ENCODE measurements at places on chromosomes 5 and 9.
A peak's percentile ranks its signal among the peaks of the same experiment; 100 is the strongest.

GRCh38 chr9:107480386-107480789, 9.2 kb downstream of the KLF4 start:
- peaks cover 2% of the 10 kb centered on the region for H3K36me3 ChIP-seq
- H3K27me3 ChIP-seq, result peaks cover 16% of the 10 kb centered on the region
- H3K4me1 ChIP-seq, result no peaks in the 10 kb centered on the region
- no peak overlapping the region for H3K4me3 ChIP-seq

- H3K36me3 ChIP-seq, result peaks cover 22% of the 10 kb centered on the region
- H3K4me3 ChIP-seq, result no peak overlapping the region
- H3K27ac ChIP-seq, result no peak overlapping the region
These were observed 127.5 kb upstream of the POU5F2 start for GRCh38 chr5:93868851-93869250.

GRCh38 chr5:40405996-40406740, 273.5 kb upstream of the PTGER4 start:
- peaks cover 9% of the 10 kb centered on the region for H3K36me3 ChIP-seq
- H3K27me3 ChIP-seq, result no peaks in the 10 kb centered on the region
- peak overlapping the region; percentile 99 for H3K27ac ChIP-seq
- H3K4me1 ChIP-seq, result peaks cover 66% of the 10 kb centered on the region
- peak overlapping the region; percentile 57 for H3K4me3 ChIP-seq

GRCh38 chr9:81635521-81636254, 53.7 kb downstream of the TLE1 start:
- no peak overlapping the region for H3K4me3 ChIP-seq
- H3K27me3 ChIP-seq, result no peaks in the 10 kb centered on the region
- H3K36me3 ChIP-seq, result peaks cover 51% of the 10 kb centered on the region

GRCh38 chr5:40378396-40379177, 301.1 kb upstream of the PTGER4 start:
- no peaks in the 10 kb centered on the region for H3K27me3 ChIP-seq
- H3K36me3 ChIP-seq, result no peaks in the 10 kb centered on the region
- H3K4me1 ChIP-seq, result peaks cover 19% of the 10 kb centered on the region
- peak overlapping the region; percentile 2 for H3K4me3 ChIP-seq
- DNase-seq, result no peak
- peak overlapping the region; percentile 27 for H3K27ac ChIP-seq

GRCh38 chr5:125261505-125262250, 515.2 kb upstream of the ZNF608 start:
- no peak overlapping the region for H3K4me3 ChIP-seq
- H3K27me3 ChIP-seq, result no peaks in the 10 kb centered on the region
- H3K27ac ChIP-seq, result no peak overlapping the region
- H3K4me1 ChIP-seq, result peaks cover 4% of the 10 kb centered on the region
- no peaks in the 10 kb centered on the region for H3K36me3 ChIP-seq

- DNase-seq, result no peak
- H3K4me1 ChIP-seq, result no peaks in the 10 kb centered on the region
- H3K36me3 ChIP-seq, result no peaks in the 10 kb centered on the region
These were observed 102.3 kb upstream of the GRIN3A start for GRCh38 chr9:101840694-101841188.

- H3K27ac ChIP-seq, result no peak overlapping the region
- H3K27me3 ChIP-seq, result no peaks in the 10 kb centered on the region
- DNase-seq, result no peak
- peaks cover 85% of the 10 kb centered on the region for H3K4me1 ChIP-seq
These were observed 27.2 kb downstream of the ARHGAP26 start for GRCh38 chr5:142797420-142797819.

DNA sequence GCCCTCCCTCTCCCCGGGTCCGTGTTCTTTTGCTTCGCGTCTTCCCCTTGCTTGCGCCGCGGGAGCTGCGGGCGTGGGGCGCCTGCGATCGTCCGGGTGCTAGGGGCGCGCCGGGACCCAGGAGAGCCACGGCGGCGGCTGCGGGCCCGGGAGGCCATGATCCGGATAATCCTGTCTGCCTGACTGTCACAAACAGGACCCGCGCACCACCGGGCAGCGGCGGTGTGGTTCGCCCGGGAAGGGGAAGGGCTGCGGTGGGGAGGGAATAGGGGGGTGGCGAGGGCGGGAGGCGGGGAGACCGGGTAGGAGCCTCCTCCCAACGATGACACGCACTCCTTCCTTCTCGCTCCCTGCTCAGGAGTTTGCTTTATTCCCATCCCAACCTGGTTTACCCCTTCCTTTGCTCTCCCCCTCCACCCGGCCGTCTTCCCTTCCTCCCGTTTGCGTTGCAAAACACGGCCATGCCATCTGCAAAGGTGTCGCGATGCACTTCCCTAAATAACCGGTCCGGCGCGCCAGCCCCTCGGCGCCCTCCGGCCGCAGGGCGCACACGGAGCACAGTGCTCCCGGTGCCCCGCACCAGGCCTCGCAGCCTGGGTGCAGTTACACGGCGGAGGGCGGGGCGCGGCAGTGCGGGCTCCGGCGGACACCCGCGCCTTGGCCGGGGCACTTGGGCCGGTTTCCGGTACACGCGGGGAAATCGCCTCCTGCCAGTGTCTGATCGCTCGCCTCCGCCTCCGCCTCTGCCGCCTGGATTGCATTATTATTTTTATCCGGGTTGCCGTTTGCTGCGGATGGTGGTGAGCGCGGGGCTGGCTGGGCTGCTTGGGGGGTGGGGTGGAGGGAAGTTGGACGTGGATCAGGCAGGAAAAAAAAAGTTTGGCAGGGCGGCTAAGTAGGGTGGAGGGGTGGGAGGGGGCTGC, 1.5 kb downstream of the SMARCA2 start:
- peak overlapping the region; percentile 99 for H3K27ac ChIP-seq
- DNase-seq, result peak; percentile 53
- H3K4me1 ChIP-seq, result peaks cover 33% of the 10 kb centered on the region
- H3K4me3 ChIP-seq, result peak overlapping the region; percentile 99
- H3K27me3 ChIP-seq, result peaks cover 8% of the 10 kb centered on the region
- H3K36me3 ChIP-seq, result peaks cover 7% of the 10 kb centered on the region

DNA sequence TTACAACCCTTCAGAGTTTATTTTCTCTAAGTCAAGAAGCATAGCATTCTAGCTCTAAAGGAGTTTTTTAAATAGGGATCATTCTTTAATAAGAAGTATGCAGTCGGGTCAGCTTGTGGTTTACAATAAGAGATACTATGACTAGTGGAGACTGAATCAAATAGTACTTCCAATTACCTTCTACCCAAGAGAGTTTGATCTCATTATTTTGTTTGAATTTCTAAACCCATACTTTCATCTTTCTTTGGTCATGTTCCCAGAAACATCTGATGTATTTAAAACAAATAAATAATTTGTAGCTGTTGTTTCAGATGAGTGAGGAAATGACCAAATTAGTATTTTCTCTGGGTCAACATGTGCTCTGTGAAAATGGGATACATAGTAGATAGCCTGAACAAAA, 160.2 kb upstream of the CDH6 start:
- H3K36me3 ChIP-seq, result no peaks in the 10 kb centered on the region
- H3K4me3 ChIP-seq, result no peak overlapping the region
- no peaks in the 10 kb centered on the region for H3K4me1 ChIP-seq
- no peak for DNase-seq
- no peaks in the 10 kb centered on the region for H3K27me3 ChIP-seq

DNA sequence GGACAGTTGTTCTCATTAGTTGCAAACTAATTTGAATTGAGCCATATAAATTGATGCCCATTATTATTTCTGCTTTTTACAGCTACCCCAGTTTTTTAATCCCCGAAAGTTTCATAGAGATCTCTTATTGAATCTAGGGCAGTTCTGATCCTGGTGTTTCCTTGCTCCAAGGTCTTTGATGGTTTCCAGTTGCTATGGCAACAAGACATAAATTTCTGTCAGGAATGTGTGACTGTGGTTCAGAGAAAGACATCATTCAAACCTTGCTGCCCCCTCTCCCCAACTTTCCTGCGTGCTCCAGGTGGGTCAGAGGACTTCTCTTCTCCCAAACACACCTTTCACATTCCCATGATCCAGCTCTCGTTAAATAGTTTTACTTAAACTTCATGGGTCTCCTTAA, 63.4 kb downstream of the TAF11L14 start:
- DNase-seq, result no peak
- no peaks in the 10 kb centered on the region for H3K4me1 ChIP-seq
- H3K27me3 ChIP-seq, result no peaks in the 10 kb centered on the region

- no peak overlapping the region for H3K4me3 ChIP-seq
- no peaks in the 10 kb centered on the region for H3K27me3 ChIP-seq
- peaks cover 5% of the 10 kb centered on the region for H3K4me1 ChIP-seq
- peak; percentile 15 for DNase-seq
- H3K27ac ChIP-seq, result no peak overlapping the region
- no peaks in the 10 kb centered on the region for H3K36me3 ChIP-seq
These were observed 152.1 kb downstream of the FSTL4 start for GRCh38 chr5:133460172-133460758.

GRCh38 chr5:38697013-38697412, 140.6 kb upstream of the LIFR start:
- H3K36me3 ChIP-seq, result no peaks in the 10 kb centered on the region
- no peaks in the 10 kb centered on the region for H3K4me1 ChIP-seq
- no peaks in the 10 kb centered on the region for H3K27me3 ChIP-seq
- no peak overlapping the region for H3K4me3 ChIP-seq
- no peak for DNase-seq
- no peak overlapping the region for H3K27ac ChIP-seq

GRCh38 chr9:2181792-2182191, 166.6 kb downstream of the SMARCA2 start:
- H3K27me3 ChIP-seq, result no peaks in the 10 kb centered on the region
- H3K36me3 ChIP-seq, result peaks cover 24% of the 10 kb centered on the region
- H3K4me1 ChIP-seq, result no peaks in the 10 kb centered on the region
- no peak overlapping the region for H3K27ac ChIP-seq

GRCh38 chr5:14552017-14552416, 29.6 kb upstream of the OTULINL start:
- peaks cover 30% of the 10 kb centered on the region for H3K27me3 ChIP-seq
- H3K27ac ChIP-seq, result no peak overlapping the region
- H3K4me1 ChIP-seq, result peaks cover 3% of the 10 kb centered on the region

DNA sequence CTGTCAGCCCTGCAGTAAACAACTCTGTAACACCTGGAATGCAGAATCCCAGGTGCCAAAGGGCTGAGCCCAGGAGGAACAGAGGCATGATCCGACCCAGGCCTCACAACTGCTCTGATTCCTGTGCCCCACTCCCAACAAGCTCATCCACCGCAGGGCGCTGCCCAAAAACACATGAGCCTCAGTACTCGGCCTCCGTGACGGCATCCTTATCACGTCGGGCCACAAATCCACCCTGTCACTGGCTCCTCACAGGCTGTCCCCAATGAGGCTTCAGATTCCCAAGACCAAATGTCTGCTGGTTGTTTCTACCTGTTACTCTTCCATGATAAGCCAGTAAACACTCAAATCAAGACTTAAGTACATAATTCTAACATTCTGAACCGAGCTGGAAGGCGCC, 15.2 kb downstream of the QSOX2 start:
- H3K4me3 ChIP-seq, result no peak overlapping the region
- H3K27me3 ChIP-seq, result no peaks in the 10 kb centered on the region
- no peak for DNase-seq
- H3K27ac ChIP-seq, result peak overlapping the region; percentile 73

DNA sequence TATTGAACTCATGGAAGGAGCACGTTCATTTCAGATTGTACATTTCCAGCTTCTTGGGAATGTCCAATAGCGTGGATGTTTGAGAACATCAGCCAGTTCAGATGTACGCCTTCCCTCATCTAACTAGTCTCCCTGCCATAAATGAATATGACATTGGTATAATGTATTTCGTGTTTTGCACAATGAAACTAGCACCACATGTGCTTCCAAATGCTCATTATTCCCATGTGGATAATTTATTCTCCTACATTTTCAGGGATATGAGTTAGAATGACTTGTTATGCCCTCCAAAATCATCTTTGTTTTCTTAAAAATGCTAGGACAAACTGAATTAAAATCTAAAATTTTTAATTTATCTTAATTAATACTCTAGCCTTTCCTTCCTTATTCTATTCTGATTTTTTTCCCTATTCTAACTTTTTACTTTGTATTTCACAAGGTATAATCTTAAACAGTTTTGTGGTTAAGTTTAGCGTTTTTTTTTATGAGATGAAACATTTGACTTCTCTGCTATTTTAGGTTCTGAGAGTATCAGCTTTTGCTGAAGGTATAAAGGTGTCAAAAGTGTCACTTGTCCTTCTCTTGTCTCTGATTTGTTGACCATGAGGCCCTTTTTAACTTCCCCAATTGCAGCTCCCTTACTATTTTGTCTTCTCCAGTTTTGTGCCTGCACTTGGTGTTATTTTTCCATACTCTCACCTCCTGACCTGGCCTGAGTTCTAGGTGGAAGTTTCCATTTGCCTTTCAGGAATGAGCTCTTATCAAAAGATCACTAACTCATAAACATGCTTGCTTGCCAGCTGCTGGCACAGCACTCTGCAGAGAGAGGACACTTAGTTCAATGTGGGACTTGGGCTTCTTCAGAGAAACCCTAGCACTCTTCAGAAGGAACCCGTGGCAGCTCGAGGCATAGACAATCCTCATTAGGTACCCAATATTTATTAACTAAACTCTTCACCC, 106.8 kb downstream of the FRMD3 start:
- DNase-seq, result no peak
- H3K4me1 ChIP-seq, result no peaks in the 10 kb centered on the region
- no peaks in the 10 kb centered on the region for H3K27me3 ChIP-seq
- no peak overlapping the region for H3K4me3 ChIP-seq

GRCh38 chr9:97237951-97238889, 69.2 kb upstream of the CCDC180 start:
- H3K36me3 ChIP-seq, result peaks cover 4% of the 10 kb centered on the region
- peaks cover 7% of the 10 kb centered on the region for H3K4me1 ChIP-seq
- H3K27me3 ChIP-seq, result peaks cover 11% of the 10 kb centered on the region
- H3K4me3 ChIP-seq, result peak overlapping the region; percentile 90
- peak; percentile 78 for DNase-seq

DNA sequence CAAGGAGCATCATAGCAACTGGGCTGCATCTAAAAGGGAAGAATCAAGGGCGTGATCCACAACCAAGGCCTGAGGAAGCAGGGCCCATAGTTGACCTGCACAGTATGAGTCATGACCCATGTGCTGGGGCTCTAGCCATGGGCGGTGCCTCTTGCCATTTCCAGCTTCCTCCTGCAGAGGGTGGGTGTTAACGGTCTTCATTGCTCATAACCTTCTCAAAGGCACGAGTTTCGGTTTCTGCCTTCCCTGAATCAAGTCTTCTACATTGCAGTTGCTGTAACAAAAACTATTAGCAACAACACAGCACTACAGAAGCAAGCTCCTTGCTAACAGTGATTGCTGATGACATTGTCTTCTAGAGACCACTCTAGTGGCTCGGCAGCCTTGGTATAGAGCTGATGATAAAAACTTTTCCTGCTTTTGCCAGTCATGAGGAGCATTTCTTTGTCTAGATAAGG, 66.9 kb downstream of the CTSL start:
- H3K27ac ChIP-seq, result no peak overlapping the region
- H3K36me3 ChIP-seq, result no peaks in the 10 kb centered on the region
- no peak overlapping the region for H3K4me3 ChIP-seq
- H3K4me1 ChIP-seq, result no peaks in the 10 kb centered on the region
- no peaks in the 10 kb centered on the region for H3K27me3 ChIP-seq
- peak; percentile 11 for DNase-seq

- no peaks in the 10 kb centered on the region for H3K4me1 ChIP-seq
- no peaks in the 10 kb centered on the region for H3K36me3 ChIP-seq
- H3K4me3 ChIP-seq, result no peak overlapping the region
- no peaks in the 10 kb centered on the region for H3K27me3 ChIP-seq
- H3K27ac ChIP-seq, result no peak overlapping the region
These were observed 226.5 kb downstream of the ASTN2 start for GRCh38 chr9:117188394-117188793.

GRCh38 chr9:21527579-21527978, 45.5 kb upstream of the IFNE start:
- DNase-seq, result no peak
- H3K27ac ChIP-seq, result peak overlapping the region; percentile 26
- H3K4me3 ChIP-seq, result no peak overlapping the region
- H3K4me1 ChIP-seq, result peaks cover 7% of the 10 kb centered on the region

- H3K27ac ChIP-seq, result no peak overlapping the region
- peaks cover 10% of the 10 kb centered on the region for H3K4me1 ChIP-seq
- H3K27me3 ChIP-seq, result peaks cover 19% of the 10 kb centered on the region
- DNase-seq, result no peak
- no peak overlapping the region for H3K4me3 ChIP-seq
- peaks cover 14% of the 10 kb centered on the region for H3K36me3 ChIP-seq
These were observed 89.9 kb downstream of the HSPA4 start for GRCh38 chr5:133141746-133142145.
